Stimulated activated naive CD4-positive, alpha-beta T cell treated with Interleukin-2 at 50 U/mL for 16 hours (primary cell): ENCODE measurements at places on chromosomes 7 and 10.

- DNase-seq = no peak
These were observed 19.2 kb downstream of the SMNDC1 start for GRCh38 chr10:110285501-110285900.

DNA sequence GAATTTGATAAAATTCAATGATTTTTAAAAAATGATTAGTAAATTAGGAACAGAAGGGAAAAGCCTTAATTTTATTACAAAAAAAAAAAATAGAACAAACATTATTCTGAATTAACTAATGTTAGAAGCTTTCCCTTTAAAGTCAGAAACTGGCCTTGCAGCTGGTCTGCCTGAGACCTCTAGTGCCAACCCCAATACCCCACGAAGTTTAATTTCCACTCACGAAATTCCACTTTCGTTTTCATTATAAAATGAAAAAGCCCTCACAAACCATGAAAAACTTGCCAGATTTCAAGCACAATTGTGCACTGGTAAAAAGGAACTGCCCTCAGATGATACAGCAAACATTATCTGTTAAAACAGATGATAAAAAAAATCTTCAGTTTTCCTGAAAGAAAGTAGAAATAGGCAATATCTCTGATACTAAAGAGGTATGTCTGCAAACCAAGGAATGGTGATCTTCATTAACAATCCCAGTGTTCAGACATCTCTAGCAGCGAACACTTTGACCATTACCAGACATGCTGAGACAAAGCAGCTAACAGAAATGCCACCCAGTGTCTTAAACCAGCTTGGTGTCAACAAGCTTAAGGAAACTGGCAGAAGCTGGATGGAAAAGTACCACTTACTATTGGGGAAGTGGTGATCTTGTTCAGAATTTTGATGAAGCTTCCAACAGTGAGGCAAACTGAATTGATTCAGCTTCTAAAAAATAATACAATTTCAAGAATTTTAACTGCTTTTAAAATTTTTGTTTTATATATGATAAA, 80.2 kb downstream of the PALS2 start:
- no peak for DNase-seq

DNA sequence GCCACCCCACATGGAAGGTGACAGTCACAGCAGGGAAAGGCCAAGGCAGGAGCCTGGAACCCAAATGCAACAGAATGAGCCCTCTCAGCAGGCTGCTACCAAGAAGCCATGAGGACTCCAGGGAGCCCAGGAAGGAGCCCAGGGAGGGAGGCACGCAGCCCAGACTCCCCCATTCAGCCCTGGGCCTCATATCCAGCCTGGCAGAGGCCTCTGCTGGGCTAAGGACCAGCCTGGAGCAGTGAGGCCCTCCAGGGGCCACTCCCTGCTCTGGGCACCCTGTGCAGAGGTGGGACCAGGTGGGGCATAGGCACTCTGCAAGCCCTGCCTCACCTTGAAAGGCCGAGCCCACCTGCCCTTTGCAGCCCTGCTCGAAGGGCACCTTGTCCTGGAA, 25.8 kb upstream of the ZNF488 start:
- DNase-seq = no peak

DNA sequence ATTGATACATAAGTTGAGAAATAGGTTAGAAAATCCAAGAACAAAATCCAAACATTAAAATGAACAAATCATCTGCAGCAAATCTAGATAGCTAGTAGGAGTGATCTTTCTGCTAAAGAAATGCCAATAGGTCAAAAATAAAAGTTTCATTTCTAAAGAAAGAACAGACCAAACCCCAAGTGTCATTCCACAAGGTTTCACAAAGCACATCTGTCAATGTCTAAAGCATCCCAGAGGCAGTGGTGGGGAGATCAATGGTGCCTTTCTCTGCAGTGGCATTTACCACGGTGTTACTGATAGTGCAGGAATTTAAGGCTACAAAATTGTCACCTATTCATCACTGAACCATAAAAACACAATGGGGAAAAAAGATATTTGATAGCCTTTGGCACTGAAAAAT, 147.9 kb downstream of the PARD3 start:
- no peak for DNase-seq

- no peak for DNase-seq
These were observed 34.2 kb downstream of the TYW1B start for GRCh38 chr7:72793791-72794190.

GRCh38 chr7:69722843-69723242, 124.6 kb downstream of the AUTS2 start:
- DNase-seq = no peak

GRCh38 chr7:128427289-128427891, 17.6 kb upstream of the IMPDH1 start:
- DNase-seq = no peak

DNA sequence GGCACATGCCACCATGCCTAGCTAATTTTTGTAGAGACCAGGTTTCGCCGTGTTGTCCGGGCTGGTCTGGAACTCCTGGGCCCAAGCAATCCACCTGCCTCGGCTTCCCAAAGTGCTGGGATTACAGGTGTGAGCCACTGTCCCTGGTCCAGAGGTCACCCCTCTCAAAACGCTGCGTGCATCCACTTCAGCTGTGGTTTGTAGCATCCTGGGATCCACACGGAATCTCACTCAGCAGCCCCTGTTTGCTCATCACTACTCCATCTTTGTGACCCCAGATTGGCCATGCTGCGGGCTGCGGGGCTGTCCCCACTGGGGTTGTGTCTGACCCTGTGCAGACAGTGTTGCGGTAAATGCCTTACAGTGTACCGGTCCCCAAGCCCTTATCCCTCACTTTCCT, 3.5 kb downstream of the INPP5A start:
- DNase-seq = no peak

DNA sequence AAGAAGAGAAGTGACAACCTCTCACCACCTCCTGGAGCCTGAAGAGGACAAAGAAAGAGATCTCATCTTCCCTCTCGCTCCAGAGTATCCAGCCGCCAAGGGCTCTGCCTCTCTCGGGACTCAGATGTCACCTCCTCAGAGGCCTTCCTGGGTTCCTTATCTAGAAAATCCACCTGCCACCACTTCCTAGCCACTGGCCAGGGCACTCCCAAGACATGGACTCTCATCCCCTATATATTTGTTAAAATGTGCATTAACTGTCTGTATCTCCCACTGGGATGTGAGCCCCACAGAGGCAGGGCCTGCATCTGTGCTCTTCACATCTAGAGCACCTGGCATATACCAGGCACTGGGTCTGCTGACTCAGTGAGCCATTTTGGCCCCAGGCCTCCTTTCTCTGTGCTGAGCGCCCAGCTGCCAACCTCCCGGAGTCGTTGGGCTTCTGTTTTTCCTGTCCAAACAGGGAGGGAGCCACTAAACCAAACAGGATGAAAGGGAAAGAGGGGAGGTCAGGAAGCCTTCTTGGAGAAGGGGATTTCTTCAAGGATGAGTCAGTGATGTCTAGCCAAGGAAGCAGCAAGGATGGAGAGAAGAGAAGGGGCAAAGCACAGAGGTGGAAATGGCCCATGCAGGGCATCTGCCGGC, 58.9 kb downstream of the KCNMA1 start:
- no peak for DNase-seq

DNA sequence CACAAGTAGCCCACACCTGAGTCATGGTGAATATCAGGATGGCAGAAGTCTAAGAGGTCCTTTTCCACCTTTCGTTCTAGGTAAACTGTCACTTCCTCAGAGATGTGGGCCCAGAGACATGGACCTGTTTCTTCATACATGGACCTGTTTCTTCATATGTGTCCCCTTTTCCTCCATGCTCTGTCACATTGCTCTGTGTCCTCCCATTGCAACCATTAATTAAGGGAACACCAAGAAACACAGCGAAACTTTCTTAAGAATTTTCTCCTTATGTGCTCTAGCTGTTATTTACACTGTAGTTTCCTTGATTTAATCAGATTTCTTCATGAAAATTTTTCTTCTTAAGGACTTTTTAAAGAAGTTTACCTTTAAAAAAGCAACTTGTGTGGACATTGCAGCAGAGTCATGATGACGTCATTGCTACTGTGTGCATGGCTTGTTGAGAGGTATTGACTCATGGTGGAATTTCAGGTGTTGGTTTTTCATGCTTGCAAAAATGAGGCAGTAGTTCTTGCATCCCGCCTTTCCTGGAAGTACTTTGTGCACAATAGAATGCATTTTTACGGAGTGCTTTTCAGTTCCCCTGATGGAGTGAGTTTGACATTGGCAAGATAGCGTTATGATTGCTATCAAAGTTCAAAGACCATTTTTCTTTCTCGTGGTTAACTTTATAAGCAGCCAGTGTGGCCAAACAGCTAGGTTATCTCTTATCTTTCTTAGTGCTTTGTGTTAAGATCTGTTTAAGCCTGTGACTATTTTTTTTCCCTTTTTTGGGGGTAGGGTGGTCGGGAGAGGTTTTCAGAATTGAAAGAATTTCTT, 37.7 kb downstream of the CFAP58 start:
- no peak for DNase-seq

GRCh38 chr7:141306081-141306480, 232.2 kb downstream of the TMEM178B start:
- no peak for DNase-seq

DNA sequence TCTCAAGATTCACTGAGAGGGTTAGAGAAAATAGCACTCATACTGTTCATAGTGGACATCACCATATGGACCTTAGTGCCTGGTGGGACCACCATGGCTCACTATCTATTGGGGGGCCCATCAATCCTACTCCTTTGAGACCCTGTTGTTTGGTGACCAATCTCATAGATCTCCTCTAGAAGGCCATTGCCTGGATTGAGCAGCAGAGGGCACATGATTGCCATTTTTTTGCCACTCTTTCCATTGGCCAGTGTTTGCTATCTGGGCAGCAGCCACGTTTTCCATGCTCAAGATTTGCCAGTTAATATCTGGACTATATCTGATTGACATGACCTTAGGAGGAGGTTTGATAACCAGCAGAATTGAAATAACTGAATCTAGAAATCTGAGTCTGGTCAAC, 244.5 kb downstream of the ITGB1 start:
- no peak for DNase-seq

DNA sequence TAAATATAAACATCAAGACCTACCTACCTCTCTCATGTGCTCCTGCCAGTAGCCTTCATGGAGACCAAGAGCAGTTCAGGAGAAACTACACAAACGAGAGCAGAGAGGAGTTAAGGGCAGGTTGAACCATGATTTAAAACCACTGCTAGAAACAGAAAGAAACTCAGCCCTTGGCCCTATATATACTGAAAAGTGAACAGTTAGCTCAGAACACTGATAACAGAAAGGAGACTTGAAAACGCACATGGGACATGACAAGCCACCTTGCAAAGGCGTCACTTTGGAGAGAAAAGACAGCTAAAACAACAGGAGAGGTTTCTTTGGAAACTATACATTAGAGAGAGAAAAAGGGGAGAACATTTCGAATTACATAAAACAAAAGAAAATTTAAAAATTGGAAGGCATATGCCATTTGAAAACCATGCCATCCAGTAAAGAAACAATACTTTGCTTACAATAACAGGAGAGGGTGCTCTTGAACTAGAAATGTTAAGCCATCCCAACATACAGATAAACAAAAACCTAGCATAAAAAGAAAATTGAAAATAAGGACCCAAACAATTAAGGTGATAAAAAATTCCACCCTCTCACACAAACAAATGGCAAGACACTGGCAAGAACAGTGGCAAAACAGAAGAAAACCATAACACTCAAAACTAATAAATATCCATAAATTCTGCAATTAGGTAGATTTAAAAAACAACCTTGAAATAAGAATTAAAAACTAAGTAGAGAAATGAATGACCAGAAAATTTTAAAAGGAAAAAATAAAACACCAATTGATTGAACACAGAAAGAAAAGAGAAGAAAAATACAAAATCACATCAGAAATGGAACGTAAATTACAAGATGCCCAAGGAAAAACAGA, 232.7 kb downstream of the IMMP2L start:
- DNase-seq = no peak

GRCh38 chr7:95493247-95493646, 7.5 kb downstream of the ASB4 start:
- no peak for DNase-seq

- no peak for DNase-seq
These were observed 130.5 kb downstream of the KLF6 start for GRCh38 chr10:3654496-3654895.

DNA sequence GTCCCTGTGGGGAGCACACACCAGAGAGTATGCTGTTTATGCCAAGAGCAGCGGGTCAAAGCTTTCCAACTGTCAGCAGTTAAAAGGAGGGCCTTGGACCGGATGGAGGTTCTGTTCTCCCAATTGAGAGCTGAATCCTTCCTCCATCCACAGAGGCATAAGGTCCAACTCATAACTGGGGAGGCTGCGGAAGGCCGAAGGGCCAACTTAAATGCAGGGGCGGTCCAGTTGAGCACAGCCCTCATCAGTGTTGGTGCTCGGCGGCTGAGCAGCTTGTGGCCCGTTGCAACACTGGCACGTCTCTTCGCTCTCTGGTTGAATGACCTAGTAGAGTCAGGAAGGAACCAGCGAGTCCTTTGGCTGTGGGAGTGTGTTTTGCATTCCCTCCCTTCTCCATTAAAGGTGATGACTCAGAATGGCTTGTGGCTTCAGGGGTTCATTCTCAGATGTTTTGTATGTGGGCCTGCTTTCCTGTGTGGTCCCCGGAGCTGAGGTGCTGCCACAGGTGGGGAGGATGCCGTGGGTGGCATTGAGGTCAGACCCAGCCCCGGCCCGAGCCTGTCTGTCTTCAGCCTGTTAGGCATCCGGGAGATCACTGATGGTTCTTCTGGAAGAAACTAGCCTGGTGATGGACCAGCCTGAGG, 44.8 kb upstream of the DMBT1 start:
- peak; percentile 60 for DNase-seq

- no peak for DNase-seq
These were observed 430.3 kb upstream of the AKR1E2 start for GRCh38 chr10:4395731-4396130.

- DNase-seq = no peak
These were observed 8.8 kb downstream of the PDAP1 start for GRCh38 chr7:99399597-99399996.

DNA sequence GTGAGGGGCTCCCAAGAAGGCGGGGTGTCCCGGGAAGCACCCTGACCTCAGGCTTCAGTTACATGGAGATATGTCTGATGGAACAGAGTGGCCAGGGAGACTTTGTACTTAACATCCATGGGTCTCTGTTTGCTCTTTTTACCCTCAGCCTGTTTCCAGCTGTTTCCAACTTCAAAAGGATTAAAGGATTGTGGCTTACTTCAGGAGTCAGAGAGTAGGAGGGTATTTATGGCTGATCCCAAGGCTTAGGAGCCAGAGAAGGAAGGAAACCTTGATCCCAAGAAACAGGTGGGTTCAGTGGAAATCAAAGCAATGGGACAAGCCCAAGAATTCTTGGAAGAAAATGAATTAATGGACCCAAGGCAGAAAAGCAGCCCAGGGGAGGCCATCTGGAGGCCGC, 37.7 kb upstream of the ZNF438 start:
- DNase-seq = no peak

- DNase-seq = no peak
These were observed 1.9 kb upstream of the C7orf33 start for GRCh38 chr7:148588670-148589131.

DNA sequence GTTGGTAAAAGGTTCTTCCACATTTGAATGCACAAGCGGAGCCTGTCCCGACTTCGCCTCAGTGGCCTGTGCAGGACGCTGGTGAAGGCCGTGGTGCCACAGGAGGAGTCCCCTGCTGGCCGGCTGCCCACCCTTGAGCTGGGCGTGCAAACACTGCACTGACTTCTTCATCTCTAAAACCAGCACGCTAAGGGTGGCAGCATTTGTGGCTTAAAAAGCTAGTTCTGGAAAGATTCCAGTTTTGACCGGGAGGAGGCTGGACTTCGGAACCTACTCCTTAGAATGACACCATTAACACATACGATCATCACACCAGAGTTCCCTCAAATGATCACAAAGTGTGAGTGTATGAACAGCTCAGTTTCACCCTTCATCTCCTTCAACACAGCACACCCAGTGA, 102.4 kb downstream of the SMURF1 start:
- no peak for DNase-seq

- DNase-seq = no peak
These were observed 97.1 kb downstream of the VOPP1 start for GRCh38 chr7:55474944-55475854.
